Liver (tissue), 10 donors: ENCODE measurements at places on chromosomes 1 and 21.

DNA sequence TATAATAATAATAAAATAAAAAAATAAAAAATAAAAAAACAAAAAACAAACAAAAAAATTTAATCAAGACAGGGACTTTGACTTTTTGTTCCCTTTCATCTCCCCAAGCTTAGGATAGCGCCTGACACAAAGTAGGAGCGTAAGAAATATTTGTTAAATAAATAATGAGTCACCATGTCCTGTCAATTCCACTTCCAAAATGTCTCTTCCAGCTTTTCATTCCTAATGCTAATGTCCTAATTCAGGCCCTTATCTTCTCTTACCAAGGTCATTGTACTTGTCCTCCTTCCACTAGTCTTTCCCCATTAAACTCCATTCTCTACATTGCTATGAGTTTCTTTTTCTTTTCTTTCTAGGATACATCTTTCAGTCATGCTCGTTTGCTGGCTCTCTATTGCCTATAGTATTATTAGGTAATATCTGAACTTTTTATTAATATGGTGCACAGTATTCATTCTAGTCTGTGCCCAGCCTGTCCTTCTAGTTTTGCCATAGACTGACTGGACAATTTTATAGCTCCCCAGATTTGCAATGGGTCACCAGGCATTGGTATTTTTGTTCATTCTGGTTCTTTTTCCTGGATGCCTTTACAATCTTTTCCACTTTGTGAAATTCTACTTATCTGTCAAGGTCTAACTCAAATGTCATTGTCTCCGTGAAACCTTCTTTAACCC lies 11.4 kb downstream of the NEXN start:
- DNase-seq, result no peak

DNA sequence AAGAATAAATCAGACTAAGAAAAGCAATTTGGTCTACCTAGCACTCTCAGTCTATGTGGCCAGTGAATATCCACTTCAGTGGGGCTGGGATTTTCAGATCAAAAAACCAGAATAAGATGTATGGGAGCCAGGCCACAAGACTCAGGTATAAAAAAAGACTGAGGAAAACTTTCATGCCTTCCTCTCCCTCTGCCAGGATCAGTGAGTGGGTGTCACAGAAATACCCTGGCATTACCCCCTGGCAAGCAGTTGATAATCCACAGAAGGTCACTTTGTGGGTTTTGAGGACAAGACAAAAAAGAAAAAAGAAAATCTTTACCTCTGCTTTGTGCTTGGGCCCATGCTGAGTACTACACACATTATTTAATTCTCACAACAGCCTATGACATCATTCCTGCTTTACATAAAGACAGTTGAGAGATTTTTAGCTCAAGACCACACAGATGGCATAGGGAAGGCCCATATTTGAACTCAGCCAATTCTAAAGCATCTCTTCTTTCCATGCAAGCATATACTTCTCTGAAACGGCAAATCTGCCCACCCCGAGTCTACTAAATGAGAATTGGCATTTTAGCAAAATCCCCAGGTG lies 57.6 kb downstream of the DESI2 start:
- DNase-seq, result no peak

GRCh38 chr1:228514421-228514820 lies 27.2 kb downstream of the RNF187 start:
- DNase-seq, result peak; percentile 55

DNA sequence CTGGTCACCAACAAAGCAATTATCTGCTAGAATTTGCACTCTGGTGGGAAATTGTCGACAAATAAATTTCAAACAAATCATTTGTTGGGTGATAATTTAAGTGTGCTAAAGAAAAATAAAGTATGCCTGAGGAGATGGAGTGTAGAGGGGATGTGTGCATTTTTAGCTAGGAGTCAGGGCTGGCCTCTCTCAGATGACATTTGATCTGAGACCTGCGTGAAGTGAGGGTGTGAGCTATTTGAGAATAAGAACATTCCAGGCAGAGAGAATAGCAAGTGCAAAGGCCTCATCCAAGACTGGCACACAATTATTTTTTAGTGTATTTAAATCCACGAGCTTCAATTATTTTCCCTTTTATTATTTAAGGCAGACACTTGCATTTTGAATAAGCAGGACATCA lies 19.7 kb upstream of the S1PR1 start:
- DNase-seq, result no peak

- no peak for DNase-seq
Observed at GRCh38 chr1:29633771-29634170, 397.4 kb downstream of the PTPRU start.

GRCh38 chr1:234518876-234519275 lies 39.9 kb upstream of the TARBP1 start:
- no peak for DNase-seq

DNA sequence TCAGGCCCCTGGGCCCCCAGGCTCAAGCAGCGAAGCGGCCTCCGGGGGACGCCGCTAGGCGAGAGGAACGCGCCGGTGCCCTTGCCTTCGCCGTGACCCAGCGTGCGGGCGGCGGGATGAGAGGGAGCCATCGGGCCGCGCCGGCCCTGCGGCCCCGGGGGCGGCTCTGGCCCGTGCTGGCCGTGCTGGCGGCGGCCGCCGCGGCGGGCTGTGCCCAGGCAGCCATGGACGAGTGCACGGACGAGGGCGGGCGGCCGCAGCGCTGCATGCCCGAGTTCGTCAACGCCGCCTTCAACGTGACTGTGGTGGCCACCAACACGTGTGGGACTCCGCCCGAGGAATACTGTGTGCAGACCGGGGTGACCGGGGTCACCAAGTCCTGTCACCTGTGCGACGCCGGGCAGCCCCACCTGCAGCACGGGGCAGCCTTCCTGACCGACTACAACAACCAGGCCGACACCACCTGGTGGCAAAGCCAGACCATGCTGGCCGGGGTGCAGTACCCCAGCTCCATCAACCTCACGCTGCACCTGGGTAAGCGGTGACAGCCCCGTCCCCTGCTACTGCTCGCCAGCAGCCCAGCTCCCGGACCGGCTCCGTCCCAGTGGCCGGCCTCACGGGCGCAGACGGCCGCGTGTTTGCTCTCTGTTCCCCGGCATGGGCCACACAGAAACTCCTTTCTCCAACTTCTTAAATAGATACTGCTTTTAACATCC lies 539 bp downstream of the LAMC1 start:
- peak; percentile 65 for DNase-seq

GRCh38 chr1:86061551-86061990 lies 95.0 kb downstream of the COL24A1 start:
- DNase-seq, result no peak

GRCh38 chr1:97093741-97094140 lies 372.2 kb downstream of the PTBP2 start:
- DNase-seq, result no peak

GRCh38 chr1:85342207-85342606 lies 65.8 kb upstream of the BCL10 start:
- no peak for DNase-seq

DNA sequence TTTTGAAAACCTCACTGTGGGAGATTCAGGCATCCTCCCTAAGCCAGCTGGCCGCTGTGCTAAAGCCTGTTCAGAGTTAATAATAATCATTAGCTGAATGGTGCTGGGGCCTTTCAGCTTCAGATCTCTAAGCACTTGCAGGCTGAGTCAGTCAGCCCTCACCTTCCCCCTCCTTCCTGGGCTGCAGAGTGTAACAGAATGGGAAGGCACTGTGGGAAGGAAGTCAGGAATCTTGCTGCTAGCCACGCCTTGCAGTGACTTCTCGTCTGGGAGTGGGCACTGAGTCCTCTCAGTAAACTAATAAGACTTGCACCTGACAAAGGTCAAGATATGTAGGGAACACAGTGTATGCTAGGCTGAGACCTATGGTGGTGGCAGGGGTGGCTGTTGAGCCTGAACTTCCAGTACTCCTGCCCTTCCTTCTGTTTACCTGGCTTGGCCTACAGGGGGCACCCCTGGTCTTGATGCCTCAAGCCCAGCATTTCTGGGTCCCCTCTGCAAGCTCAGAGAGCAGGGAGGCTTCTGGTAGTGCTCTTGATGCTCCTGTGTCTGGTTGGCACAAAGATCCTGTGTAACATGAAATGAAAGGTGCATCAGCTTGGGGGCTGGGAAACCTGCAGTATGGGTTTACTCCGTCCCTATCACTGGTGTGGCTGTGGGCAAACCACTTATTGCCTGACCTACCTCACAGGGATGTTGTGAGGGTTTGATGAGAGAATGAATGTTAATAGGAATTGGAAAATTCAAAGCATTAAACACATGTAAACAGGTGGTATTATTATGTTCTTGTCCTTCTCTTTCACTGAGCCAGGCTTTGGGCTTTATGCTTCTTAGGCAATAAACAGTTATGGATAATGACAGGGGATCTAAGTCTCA lies 6.0 kb downstream of the CYB561D1 start:
- peak; percentile 47 for DNase-seq

- no peak for DNase-seq
Observed at GRCh38 chr1:198671136-198671535, 32.3 kb downstream of the PTPRC start.

DNA sequence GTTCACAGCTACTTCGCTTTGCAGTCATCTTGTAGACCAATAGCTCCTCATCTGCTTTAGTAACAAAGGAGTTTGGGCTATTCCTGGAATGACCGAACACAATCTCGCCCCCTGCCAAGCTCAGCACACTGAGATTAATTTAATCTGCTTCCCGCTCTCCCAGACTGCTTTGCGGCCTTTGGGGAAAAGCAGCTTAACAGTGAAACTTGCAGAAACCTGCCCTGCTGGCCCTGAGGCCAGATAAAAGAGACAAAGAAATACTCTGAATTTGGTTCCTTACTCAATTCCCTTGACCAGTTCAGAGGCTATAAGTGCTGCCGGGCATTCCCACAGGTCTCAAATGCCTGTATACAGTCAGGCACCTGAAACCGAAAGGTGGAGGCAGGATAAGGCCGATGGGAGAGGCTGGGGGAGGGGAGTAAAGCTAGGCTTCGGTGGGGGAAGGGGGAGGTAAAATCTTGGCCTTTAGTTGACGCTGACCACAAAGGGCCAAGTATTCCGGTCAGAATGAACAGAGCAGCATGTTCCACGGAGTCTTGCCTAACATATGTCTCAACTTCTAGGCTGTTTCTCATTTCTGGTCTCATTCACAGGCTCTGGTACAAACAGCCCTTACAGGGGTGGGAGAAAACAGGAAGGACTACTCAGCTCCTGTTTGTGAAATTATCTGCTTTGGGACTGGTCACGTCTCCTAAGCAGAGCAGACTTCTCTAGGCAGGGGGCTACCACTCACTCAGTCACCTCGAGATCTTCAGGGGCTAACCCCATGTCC lies 17.7 kb upstream of the A3GALT2 start:
- no peak for DNase-seq

DNA sequence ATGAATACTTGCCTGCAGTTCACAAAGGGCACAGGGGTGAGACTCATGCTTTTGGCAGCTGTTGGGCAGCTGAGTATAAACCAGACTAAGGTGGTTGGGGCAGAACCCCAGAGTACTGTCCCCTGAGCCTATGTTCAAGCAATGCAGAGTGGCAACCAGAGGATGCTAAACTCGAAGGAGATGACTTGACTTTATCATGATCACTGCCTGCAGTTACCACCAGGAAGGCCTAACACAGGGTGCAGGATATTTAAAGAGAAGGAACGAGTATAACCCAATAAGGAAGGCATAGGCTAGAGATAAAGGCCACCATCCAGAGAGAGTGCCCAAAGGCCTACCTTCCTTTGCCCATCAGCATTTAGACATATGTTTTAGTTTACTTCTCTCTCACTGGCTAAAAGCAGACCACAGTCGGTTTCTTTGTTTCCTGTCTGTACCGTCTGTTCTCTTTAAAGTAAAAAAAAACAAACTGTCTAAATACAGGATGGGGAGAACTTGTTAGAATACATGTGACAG lies 83.3 kb downstream of the MPZL1 start:
- no peak for DNase-seq

DNA sequence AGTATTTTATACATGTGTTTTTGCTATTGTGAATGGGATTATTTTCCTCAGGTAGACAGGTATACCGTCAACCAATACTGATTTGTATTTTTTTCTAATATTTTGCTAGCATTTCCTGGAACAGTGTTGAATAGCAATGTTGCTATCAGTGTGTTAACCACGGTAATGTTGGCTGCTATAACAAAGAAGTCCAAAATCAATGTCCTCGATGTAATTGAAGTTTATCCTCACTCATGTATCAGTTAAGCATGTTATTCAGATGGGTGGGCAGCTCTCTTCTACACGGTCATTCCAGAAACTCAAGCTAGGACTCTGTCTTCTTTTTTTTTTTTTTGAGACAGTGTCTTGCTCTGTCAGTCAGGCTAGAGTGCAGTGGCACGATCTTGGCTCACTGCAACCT lies 24.3 kb downstream of the DOP1B start:
- no peak for DNase-seq

DNA sequence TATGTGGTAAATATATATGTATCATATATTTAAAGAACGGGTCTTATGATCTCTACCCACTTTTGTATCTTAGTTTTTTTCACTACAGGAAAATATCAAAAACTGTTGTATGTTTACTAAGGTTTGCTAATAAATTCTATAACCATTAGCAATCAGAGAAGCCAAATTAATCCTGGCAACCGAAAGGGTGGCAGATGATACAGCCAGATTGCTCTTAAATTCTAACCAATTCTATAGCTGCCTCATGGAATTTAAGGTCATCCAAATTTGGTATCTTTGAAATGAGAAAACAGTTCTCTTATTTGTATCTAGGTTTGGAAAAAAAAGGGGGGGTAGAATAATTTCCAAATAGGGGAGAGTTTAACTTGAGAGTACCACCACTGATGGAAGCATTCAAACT lies 591.2 kb downstream of the SMYD3 start:
- DNase-seq, result no peak

- DNase-seq, result no peak
Observed at GRCh38 chr1:193181536-193181935, 4.9 kb downstream of the B3GALT2 start.

GRCh38 chr1:217622042-217622441 lies 8.8 kb downstream of the GPATCH2 start:
- DNase-seq, result no peak

- DNase-seq, result no peak
Observed at GRCh38 chr1:33003657-33004056, 33.0 kb downstream of the AK2 start.

DNA sequence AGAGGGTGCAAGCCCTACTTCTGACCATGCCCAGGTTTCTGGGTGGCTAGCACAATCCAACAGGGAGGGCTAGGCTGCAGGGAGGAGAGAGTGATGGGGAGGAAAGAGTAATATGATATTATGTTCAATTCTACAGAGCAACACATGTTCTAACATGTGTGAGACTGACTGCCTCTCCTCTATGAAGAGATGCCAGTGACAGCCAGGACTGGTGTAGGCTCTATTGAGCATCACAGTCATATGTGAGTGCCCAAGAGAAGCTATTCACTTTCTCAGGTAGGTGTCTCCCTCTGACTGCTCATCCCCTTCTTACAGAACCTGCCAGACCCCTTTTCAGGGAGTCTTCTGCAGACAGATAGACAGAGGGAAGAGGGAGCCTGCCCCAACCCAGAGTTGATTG lies 446.1 kb downstream of the SIPA1L2 start:
- no peak for DNase-seq

GRCh38 chr1:7022058-7022457 lies 236.8 kb downstream of the CAMTA1 start:
- no peak for DNase-seq

DNA sequence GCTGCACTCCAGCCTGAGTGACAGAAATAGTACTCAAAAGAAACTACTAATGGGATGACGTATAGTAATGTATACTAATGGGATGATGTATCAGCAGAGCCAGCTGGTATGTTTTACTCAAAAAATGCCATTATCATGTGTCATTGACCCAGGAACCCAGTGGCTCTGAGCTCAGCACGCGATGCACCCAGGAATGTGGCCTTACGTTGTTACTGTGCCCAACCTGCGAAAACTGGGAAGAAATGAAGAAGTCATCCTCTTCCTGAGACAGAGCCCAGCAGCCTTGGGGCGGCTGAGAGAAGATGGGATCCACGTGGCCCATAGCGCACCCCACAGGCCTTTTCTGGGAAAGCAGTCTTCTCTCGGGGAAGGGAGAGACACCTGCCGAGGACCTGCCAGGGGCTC lies 8.8 kb downstream of the UBE2J2 start:
- no peak for DNase-seq
